T-cell (primary cell): ENCODE measurements at places on chromosomes 3 and 15.
A peak's percentile ranks its signal among the peaks of the same experiment; 100 is the strongest.

DNA sequence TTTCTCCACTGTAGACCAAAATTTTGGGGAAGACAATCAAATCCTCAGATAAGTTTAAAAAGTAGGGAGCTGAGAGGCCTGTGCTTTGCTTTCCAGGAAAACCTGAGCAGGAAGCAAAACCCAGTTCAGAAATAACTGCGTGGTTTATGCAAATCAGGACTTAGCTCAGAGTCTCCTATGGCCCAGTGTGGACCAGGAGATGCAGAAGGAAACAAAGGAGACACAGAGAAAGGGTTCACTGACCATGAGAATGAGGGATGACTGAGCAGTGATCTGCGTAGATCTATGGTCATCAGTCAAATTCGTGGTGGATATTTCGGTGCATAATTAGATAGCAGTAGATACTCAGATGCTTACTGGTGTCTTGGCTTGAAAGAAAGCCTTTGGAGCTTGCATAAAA, 196.6 kb downstream of the TPRG1 start:
- DNase-seq: no peak

DNA sequence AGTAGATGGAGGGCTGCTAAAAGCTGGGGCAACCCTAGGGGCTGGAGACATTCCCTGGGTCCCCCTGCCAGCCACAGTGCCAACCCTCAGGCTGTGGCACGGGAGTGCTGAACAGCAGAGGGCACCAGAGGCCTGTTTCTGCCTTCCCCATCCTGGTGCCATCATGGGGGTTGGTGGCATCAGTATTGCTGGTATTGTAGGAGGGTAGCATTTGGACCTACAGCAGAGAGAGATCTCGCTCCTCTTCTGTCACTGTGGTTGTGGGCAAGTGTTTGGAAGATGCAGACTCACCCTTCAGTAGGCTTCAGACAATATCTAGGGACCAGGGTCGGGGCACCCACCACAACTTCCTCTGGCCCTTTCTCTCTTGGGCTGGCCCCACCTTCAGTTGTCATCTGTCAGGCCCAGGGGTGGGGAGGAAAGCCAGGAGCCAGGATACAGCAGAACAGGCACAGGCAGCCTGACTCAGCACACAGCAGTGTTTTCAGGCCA, 123.5 kb downstream of the RPLP1 start:
- DNase-seq: peak; percentile 52

GRCh38 chr3:12999147-13000140, 73.8 kb downstream of the IQSEC1 start:
- DNase-seq: peak; percentile 30

DNA sequence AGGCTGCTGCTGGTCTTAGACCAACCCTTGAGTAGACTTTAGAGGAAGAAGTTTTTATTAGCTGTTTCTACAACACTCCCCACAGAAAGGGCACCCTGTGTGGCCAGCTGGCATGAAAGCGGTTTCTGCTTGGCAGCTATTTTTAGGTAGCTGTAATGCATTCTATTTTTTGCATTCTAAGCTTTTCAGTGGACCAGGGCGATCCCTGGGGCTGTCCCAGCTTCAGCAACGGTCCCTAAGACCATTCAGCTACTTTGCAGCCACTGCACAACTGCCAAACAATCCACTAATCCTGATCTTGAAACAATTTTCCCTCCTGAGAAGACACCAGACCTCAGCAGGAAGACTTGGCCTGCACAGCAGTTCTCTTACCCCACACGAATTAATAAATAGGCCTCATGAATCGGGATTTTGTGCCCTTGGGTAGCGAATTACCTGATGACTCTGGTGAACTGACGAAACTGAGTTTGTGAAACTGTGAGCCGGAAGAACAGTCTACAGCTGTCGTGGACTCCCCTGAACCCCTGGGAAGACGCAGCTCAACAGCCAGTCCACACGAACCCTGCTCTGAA, 14.6 kb upstream of the TFRC start:
- DNase-seq: no peak

- DNase-seq: no peak
These were observed 9.5 kb upstream of the RPLP1 start for GRCh38 chr15:69443032-69443611.

DNA sequence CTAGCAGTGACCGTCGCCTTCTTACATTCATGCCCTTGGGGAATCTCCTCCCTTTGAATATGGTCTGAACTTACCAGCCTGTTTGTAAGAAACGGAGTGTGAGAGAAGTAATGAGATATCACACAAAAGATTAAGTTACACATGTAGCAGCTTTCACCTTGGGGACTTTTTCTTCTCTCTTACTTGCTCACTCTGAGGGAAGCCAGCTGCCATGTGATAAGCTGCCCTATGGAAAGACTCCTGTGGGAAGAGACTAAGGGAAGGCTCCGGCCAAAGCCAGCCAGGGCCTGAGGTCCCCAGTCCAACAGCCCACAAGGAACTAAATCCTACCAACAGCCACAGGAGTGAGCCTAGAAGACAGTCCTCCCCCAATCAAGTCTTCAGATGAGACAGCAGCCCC, 190.4 kb upstream of the TSC22D2 start:
- DNase-seq: no peak

GRCh38 chr15:69323893-69324430, 25.2 kb downstream of the PAQR5 start:
- DNase-seq: no peak

DNA sequence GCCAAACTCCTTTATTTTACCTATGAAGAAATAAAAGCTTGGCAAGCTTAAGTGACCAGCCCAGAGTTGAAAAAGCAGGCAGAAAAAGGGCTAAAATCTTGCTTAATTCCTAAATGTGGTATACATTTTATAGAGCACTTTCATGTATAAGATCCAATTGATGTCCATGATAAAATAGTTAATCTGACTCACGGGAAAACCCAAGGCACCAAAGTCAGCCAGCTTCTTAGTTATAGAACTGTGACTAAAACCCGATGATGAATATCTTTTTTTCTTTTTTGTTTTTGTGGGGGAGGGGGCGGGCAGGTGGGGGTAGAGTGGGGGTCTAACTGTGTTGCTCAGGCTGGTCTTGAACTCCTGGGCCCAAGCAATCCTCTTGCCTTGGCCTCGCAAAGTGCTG, 71.4 kb downstream of the PEAK1 start:
- no peak for DNase-seq

DNA sequence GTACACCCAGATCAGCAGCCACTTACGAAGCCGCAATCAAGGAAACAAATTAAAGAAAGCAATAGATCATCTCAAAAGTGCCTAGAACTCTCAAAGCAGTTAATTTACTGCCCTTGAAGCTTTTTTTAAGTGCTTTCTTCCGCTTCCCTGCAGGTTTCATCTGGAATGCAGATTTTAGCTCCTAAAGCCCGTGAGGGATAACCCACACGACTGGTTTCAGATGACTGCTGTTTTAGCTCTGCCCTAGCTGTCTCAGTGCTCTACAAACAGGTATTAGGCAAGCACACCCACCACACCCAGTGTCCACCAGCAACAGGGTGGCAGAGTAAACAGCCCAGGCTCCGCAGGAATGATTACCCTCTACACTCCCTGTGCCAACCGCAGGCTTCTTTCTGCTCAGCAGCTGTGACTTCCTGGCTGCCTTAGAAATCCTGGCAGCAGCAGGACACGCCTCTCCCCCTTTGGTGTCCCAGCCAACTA, 126.0 kb downstream of the FMN1 start:
- DNase-seq: no peak

DNA sequence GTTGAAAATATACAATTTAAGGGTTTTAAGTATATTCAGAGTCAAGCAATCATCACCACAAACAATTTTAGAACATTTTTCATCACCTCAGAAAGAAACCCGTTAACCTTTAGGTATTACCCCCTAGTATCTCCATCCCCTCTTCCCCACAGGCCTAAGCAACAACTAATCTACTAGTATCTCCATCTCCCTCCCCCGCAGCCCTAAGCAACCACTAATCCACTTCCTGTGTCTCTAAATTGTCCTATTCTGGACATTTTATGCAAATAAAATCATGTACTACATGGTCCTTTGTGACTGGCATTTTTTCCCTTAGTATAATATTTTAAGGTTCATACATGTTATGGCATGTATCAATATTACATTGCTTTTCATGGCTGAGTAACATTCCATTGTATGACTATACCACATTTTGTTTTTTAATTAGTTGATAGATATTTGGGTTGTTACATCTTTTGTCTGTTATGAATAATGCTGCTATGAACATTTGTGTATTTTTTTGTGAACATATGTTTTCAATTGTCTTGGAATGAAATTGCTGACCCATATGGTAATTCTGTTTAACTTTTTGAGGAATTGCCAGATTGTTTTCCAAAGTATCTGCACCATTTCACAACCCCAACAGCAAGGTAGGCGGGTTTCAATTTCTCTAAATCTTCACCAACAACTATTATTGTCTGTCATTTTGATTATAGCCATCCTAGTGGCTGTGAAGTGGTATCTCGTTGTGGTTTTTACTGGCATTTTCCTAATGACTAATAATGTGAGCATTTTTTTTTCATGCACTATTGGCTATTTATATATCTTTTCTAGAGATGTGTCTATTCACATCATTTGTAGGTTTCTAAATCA, 215.6 kb upstream of the CD96 start:
- no peak for DNase-seq

GRCh38 chr15:99228120-99228770, 21.1 kb downstream of the TTC23 start:
- DNase-seq: no peak

DNA sequence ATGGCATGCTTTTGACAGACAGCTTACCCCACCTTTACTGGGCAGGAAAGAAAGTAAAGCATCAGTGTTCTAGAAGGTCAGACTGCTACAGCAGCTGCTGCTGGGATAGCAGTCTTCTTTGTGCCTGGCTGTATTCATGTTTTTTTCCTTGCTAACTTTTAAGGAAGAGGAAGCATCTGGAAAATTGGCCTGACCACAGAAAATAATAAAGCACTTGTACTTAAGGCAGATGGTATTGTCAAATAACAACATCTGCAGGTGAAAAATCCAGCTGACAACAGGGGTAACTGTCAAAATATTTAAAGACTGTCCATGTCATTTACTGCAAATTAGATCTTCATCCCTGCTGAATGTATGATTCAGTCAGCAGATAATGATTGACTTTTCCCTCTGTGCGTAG, 229.0 kb downstream of the OXSM start:
- no peak for DNase-seq

- DNase-seq: no peak
These were observed 118.8 kb upstream of the GALNT15 start for GRCh38 chr3:16055606-16056211.

- DNase-seq: no peak
These were observed 29.7 kb upstream of the LIPC start for GRCh38 chr15:58401991-58402649.

DNA sequence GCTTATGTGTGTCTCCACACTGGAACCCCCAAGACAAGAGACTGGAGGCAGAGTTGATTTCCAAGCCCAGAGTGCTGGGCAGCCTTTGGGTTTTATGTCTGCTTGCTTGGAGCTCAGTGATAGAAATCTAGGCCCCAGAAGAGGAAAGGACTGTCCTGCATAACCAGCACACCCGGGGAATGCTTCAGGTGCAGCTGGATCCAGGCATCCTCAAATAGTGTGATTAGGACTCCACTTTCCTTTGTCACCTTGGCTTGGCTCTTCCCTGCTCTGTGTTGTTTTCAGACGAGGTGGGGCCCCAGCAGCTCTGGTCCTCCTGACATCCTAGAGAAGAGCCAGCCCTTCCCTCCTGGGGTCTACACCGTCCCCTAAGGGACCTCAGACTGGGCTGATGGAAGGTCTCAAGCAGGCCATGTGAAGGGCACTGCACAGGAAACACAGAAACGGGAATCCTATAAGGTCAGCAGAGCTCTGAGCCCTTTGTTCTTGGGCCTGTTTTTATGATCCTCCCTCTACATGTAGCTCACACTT, 143.7 kb downstream of the TJP1 start:
- no peak for DNase-seq

- no peak for DNase-seq
These were observed 7.3 kb downstream of the NEK4 start for GRCh38 chr3:52763466-52763865.

DNA sequence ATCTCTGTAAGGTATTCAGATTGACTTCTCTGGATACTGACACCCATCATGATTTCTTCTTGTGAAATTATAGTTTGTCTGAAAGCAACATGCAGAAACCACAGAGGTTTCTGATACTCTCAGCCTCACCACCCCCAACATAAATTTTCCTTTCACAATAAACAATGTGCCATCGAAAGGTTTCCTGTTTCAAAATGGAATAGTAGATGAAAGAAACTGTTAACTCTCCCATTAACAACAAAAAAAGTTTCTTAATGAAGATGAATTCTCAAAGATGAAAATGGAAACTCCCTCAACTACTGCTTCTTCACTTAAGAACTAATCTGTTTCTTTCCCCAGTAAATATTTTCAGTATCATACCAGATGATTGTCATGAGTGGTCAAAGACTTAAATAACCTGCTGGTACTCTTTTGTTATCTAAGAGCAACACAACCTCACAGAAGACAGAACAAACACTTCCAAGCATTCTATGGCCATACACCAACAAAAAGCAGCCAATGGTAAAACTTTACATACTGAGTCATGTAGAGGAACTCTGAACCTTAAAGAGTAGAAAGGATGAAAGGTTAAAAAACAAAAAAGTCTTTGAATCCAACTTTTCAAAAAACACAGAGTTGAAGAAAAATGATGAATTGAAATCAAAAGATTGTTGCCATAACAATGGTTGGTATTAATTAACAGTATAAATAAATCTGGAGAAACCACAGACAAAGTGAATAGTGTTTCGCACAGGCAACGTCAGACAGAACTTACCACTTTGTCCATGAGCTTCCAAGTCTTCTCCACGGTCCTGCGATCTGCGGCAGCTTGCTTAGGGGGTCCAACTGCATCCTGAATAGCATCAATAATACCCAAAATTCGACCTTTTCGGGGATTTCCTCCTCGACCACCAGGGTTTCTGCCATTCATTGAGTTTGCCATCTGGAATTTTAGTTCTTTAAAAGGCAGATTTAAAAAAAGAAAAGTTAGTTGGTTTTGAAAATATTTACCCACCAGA, 1.9 kb downstream of the CBLB start:
- no peak for DNase-seq

- DNase-seq: no peak
These were observed 130.0 kb downstream of the ASB7 start for GRCh38 chr15:100732211-100733055.

- DNase-seq: no peak
These were observed 445.5 kb upstream of the TBL1XR1 start for GRCh38 chr3:177642804-177643125.

- DNase-seq: no peak
These were observed 8.6 kb downstream of the SEMA6D start for GRCh38 chr15:47725906-47726305.

GRCh38 chr3:41690766-41691563, 270.9 kb downstream of the ULK4 start:
- DNase-seq: no peak

- DNase-seq: no peak
These were observed 56.3 kb upstream of the ZNF148 start for GRCh38 chr3:125431391-125431790.

GRCh38 chr3:30711151-30711550, 104.8 kb downstream of the TGFBR2 start:
- DNase-seq: no peak
